ENCODE measurements at places on chromosomes 11 and 22.

GRCh38 chr11:1157645-1158591, at the start of gene MUC5AC:
Gene MUC5AC, plus strand, starts transcription at chr11:1157953. Its CDS starts 47 bp downstream, at chr11:1158000.
- no peak for DNase-seq

- DNase-seq: no peak
Measured at GRCh38 chr11:69580529-69580928, 60.4 kb upstream of the CCND1 start.

GRCh38 chr11:44356351-44356750, 46.4 kb upstream of the ALX4 start:
- no peak for DNase-seq

DNA sequence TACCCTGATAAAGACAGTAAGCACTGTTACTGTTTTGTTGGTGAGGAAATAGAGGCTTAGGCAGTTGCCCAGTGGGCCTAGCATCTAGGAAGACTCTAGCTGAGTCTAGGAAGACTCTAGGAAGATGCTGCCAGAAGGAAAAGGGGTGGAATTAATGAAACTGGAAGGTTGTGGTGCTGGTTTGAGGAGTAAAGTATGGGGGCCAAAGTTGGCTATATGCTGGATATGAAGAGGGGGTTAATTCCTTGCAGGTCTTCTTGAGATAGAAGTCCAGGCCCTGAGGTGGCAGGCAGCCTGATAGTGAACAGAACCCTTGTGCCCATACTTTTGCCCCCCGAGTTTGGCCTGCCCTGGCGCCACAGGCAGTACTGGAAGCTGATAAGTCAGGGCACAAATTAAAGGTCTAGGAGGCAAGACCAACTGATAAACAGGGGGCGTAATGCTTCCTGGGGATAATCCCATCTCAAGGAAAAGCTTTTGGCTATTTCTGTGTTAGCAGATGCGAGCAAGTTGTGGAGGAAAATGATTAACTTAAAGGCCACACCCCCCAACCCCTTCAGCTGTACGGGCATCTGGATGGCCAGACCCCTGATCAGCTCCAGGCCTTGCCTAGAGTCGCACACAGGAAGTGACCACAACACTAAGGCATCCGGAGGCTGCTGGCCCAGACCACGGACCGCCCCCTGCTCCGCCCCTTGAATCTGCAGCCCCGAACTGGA, 3.1 kb downstream of the ILK start:
- peak; percentile 98 for DNase-seq

DNA sequence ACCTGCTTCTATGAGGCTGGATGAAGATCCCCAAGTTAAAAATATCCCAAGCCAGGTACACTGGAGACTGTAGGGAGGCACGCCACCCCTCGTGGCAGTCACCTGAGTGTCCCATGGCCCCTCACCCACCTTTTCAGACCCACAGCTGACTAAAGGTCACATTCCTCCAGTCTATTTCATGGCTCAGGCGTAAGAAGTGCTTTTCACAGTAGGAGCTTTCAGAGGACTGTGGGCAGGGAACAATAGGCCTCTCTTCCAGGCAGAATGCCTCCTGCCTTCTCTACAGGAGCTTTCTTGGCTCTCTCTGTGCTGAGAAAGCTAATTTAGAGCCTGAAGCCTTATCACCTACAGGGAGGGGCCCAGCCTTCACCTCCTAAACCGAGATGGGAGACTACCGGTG, 73.8 kb downstream of the C11orf58 start:
- no peak for DNase-seq

- no peak for DNase-seq
Measured at GRCh38 chr11:69971741-69972140, 106.4 kb upstream of the ANO1 start.

- DNase-seq: no peak
Measured at GRCh38 chr22:25841775-25842174, 99.8 kb downstream of the MYO18B start.

DNA sequence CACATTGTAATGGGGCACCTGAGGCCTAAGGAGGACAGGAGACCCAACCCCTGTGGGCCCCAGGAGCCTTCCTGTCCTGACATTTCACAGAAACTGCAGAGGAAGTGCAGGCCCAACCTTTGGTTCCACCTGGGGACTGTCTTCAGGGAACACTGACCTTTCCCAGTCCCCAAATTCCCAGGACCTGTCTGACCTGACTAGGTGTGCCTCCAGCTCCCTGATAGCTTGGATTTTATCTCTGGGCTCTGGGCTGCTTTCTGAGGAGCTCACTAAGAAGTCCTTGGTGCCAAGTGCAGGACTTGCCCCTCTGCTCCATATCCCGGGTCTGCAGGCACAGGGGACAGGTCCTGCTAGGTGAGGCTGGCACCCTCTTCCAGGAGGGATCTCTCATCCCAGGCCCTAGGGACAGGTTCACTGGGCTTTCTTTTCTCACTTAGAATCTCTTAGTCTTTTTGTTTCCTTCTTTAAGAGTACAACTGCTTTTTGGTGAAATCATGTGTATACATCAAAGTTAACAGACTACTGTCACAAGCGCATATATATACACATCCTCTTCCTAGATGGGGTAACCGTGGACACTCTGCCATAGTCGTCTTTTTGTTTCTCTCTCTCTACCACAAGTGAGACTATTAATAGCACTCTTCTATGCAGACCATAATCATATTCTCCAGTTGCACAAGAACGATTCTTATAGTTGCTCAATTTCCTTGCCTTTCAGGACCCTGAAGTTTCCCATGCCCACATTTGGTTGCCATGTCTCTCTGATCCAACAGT, 72.0 kb upstream of the IGLL5 start:
- DNase-seq: no peak

- no peak for DNase-seq
Measured at GRCh38 chr11:3090096-3090901, 33.1 kb upstream of the CARS1 start.

GRCh38 chr11:72551571-72551970, 117.2 kb upstream of the CLPB start:
- no peak for DNase-seq

DNA sequence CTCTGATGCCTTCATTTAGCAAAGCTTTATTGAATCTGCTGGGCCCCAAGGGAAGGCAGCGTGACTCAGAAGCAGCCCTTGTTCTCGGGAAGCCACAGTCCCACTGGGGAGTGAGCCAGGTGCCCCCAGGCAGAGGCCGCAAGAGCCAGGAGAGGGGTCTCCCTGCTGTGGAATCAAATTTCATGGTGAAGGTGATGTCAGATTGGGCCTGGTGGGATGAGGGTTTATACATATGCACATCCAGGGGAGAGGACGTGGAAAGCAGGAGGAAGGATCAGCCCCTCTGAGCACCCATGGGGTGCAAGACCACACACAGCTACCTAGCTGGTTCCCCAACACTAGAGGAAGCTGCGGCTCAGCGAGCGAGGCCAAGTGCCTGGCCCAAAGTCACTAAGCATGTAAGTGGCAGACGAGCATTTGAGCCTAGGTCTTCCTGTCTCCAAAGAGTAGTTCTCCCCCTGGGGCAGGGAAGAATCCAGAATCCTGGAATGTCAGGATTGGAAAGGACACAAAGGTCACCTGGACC, 2.0 kb downstream of the SYNGR1 start:
- DNase-seq: no peak

GRCh38 chr22:43004362-43005035, 10.4 kb downstream of the PACSIN2 start:
- no peak for DNase-seq

GRCh38 chr11:15905366-15906104, 450.8 kb downstream of the SOX6 start:
- no peak for DNase-seq

- no peak for DNase-seq
Measured at GRCh38 chr22:43745411-43745770, 66.7 kb downstream of the EFCAB6 start.

GRCh38 chr11:64534950-64535349, 56.1 kb upstream of the SLC22A12 start:
- no peak for DNase-seq

- no peak for DNase-seq
Measured at GRCh38 chr22:23058063-23058462, 12.3 kb upstream of the GNAZ start.

GRCh38 chr11:128188346-128189004, 398.9 kb downstream of the ETS1 start:
- no peak for DNase-seq

GRCh38 chr11:120334332-120334731, 1.9 kb upstream of the ARHGEF12 start:
- DNase-seq: no peak

DNA sequence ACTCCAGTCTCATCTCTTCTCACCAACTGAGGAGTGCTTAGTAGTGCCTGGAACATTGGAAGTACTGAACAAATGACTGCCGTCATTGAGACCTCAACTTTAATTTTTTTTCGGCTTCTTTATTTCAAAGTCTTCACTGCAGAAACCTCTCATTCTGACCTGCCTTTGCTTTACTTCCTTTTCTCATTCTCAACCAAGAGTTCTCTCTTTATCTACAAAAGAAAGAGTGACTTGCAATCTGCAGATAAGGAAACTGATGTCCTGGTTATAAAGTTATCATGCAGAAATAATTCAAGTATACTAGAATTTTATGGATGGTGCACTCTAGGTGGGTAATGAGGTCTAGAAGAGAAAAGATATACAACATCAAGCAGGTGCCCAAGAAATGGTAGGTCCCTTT, 1.2 kb upstream of the EED start:
- no peak for DNase-seq

DNA sequence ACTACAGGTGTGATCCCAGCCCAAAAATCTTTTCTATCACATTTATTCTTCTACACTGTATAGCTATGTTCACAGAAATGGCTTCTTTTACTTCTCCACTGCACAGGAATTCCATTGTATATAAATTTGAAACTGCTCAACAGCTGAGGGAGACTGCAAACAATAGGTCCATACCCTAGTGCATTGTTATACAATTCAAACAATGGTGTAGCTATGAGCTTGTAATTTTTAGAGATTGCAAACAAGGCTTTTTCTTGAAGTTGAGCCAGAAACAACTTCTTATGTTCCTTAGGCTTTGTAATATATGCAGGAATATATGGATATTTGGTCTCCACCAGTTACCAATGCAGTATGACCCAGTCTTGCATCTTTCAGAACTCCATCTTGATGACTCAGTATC, 19.5 kb upstream of the SIK3 start:
- DNase-seq: no peak

DNA sequence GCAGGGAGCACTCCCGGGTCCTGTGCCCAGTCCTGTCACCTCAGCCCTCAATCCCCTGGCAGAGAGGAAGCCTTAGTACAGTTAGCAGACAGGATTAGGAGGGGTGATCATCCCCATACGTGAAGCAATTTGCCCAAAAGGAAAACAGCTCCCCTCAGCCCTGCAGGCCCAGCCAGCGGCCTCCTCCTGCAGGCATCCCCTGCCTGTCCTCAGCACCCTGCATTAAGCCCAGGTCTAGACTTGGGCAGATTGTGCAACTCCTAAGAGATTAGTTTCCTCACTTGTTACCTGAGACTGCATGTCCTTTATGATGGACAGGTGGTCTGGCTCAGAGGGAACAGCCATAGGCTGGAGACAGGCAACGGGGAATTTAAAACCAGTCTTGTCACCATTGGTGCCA, 95.5 kb upstream of the TMEM45B start:
- DNase-seq: no peak

GRCh38 chr11:129637473-129637872, 178.2 kb upstream of the TMEM45B start:
- DNase-seq: no peak

DNA sequence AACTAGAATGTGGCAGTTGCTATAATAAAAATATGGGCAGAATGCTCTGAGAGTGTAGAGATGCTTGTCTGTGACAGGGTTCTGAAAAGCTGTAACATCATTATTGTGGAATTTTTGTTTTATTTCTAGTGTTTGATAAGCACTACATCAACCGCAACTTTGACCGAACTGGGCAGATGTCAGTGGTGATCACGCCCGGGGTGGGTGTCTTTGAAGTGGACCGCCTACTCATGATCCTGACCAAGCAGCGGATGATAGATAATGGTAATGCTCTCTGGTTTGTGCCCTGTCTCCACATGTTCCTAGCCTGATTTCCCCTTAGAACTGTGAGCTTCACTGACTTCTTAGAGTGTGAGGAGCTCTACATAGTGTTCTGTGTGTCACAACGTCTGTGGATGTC, 48.8 kb downstream of the DEPDC5 start:
- DNase-seq: no peak

DNA sequence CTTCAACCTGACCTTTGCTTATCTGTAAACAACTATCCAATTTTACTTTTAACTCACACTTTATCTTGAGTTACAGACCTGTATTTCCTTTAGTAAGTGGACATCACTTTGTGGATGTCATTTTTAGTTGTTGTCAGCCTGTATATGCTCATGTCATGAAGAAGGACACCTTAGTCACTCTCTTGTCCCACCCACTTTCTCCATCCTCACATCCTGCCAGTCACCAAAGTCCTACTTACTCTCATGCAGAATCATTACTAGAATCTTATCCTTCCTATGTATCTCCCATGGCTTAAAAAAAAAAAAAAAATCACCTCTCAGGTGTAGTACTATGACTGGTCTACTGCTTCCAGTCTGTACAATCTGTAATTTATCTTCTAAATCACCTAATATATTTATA, 43.3 kb downstream of the SESN3 start:
- DNase-seq: no peak

GRCh38 chr11:94031625-94032024, 10.5 kb downstream of the HEPHL1 start:
- no peak for DNase-seq

GRCh38 chr22:44067033-44067432, 42.9 kb downstream of the PARVB start:
- DNase-seq: no peak

DNA sequence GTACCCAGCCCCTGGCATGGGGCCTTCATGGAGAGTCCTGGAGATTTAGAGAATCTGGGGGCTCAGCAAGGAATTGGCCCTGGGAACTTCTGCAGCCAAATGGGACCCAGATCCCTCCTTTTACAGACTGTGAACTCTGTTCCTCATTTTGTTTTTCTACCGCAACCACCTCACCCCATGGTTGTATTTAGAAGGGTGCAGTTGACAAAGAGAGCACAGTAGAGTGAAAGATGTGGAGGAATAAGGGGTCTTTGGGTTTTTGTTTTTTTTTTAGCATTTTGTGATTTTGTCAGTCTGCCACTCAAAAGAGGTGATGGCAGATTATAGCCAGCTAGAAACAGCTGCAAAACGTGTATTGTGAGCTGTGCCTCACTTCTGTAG, 1.9 kb downstream of the ZNF74 start:
- no peak for DNase-seq

- no peak for DNase-seq
Measured at GRCh38 chr22:42228483-42228882, 42.0 kb downstream of the TCF20 start.

GRCh38 chr11:127601578-127601977, 601.0 kb upstream of the KIRREL3 start:
- no peak for DNase-seq

DNA sequence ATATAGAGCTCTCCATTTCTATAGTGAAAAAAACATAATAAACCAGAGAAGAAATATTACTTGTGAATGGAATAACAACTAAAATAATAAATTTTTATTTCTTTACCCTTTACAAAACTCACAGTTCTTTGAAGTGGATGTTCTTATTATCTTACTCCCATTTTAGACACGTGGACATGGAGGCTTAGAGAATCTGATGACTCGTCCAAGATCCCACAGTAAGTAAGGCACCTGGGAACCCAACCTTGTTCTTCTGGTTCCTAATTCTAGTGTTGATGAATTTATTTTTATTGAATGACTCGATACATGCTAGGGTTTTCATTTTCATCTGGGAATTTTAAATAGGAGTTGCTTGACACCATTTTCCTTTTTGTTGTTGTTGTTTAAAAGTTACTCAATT, 1.8 kb downstream of the BPIFC start:
- DNase-seq: no peak

Measured in umbilical cord (tissue), 2 donors.